ENCODE measurements at places on chromosomes 11 and 22.

DNA sequence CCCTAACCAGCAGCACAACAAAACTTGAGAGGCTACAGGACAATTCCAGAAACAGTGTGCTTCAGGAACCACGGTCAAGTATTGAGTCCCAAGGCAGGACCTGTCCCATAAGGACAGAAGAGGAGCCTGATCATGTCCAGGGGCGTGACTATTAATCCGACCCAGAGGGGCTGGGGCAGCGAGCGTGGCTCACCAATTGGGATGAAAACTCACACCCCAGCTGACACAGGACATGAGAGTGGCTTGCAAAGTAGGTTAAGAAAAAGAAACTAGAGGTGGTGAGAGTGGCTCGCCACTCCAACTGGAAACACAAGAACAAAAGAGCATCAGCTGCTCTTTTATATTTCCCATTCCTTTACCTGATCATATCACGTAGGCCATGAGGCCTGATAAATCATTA lies 16.0 kb upstream of the FEZ1 start:
- no peak for DNase-seq

DNA sequence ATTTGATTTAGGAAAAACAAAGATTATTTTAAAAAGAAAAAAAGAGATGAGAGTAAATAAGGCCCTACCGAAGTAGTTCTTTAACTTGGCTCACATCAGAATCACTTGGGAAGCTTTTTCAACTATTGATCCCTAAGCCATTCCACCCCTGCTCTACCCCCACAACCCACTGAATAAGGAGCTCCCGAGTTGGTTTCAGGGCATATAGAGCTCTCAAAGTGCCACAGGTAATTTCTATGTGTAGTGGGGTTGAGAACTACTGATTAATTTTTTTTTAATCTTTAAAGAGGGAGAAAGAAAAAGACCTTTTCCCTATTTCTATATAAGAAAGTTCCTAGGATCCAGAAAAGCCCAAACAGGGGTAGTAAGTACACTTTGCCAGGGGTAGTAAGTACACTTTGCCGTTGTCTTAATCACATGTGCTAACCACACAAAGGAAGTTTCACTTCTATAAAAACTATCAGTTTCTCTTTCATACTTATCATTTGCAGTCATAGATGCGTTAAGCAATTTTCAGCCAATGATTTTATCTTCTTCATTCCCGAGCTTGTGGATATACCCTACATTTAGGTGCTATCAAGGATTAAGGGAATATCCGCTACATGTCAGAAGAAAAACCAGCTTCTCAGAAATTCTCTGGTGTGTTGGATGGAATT lies 108.4 kb upstream of the ZC3H12C start:
- no peak for DNase-seq

GRCh38 chr22:39721206-39722031 lies 150.9 kb downstream of the CACNA1I start:
- no peak for DNase-seq

- DNase-seq = no peak
These were observed 246.6 kb downstream of the FAM76B start for GRCh38 chr11:95542868-95543551.

- DNase-seq = no peak
These were observed 18.5 kb upstream of the BAIAP2L2 start for GRCh38 chr22:38129021-38129420.

DNA sequence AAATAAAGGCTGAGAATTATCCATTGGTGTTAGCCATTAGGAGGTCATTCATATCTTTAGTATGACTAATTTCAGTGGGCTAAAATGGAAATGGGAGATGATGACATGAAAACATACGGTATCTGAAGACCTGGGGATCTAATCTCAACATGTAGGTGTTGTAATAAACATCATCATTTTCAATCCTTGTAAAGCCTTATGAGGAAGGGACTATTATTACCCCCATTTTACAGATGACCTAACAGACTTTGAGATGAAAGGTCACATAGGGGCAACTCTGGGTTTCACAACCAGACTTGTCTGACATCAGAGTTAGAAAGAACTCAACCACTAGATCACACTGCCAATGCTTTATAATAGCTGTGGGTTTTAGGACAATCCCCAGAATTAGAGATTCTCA lies 34.8 kb upstream of the TMEM135 start:
- no peak for DNase-seq

- DNase-seq = no peak
These were observed 59.9 kb upstream of the B3GNT6 start for GRCh38 chr11:76974179-76974891.

- DNase-seq = no peak
These were observed 11.5 kb downstream of the STARD10 start for GRCh38 chr11:72782081-72782920.

DNA sequence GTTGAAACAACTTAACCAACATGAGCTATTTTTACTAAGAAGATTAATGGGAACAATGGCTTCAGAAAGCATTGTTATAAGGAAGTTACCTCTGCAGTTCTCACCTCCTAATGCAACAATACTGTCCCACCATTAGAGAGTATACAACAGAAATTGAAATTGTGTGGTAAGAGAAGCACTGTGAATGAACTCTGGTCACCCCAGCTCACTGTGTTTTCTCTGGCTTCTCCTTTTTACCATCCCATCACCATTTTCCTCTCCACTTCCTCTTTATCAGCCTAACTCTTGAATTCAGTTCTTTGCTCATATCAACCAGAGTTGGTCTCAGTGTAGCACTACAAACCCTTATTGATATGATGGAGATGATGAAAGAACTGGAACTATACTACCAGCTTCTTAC lies 138.0 kb upstream of the POU2AF2 start:
- no peak for DNase-seq

DNA sequence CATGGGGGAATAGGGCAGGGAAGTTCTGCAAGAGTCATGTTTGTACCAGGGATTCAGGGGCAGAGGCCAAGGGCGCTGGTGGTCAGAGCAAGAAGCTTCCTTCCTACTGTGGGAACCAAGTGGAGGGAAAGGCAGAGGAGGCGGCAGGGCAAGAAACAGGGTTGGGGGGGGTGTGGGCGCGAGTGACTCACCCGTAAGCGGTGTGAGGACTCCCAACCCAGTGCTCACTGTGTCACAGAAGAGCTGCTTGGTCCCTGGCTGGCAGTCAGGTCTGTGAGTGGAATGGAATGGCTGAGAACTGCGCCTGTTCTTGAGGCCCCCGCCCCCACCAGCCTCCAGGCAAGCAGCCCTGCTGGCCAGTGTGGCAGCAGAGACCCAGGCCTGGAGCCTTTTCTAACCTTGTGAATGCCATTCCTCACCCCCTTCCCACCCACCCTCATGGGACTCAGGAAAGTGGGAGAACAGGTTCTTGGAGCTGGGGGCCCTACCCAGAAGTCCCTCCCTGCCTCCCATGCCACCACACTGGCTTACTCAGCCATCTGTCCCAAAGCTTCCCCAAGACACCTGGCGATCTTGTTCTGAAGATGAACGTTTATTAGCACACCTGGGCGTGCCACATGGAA lies 4.7 kb downstream of the LRRC10B start:
- DNase-seq = no peak

DNA sequence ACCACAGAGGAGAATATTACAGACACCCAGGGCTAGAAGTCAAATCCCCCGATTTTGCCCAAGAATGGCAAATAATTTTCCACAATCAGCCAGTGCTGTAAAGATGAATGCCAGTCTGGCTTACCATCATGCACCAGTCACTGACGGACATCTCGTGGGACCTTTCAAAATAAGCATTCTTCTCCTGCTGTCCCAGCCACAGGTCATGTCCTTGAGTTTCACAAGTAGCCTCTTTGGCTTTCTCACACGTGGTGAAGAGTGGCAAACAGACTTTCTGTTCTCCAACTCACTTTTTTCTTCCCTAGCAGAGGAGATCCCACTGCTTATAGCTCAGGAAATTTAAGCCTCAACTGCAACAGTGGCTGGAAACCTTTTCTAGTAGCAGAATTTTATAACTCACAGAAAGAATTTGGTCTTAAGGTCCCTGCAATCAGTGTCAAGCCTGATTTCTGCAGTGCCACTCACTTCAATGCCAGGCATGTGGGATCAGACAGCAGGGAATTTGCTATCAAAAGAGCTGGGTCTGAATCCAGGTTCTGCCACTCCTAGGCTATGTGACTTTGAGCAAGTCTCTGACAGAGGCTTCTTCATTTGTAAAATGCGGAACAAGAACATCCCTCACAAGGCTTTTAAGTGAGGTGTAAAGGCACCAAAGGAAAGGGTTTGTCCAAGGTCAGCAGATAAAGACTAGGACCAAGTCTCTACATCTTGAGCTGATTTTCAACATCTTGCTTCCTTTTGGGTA lies 3.6 kb downstream of the PIK3IP1 start:
- DNase-seq = no peak

GRCh38 chr11:67627812-67628624 lies 1.7 kb downstream of the NUDT8 start:
- DNase-seq = no peak

- no peak for DNase-seq
These were observed 15.8 kb downstream of the SHANK3 start for GRCh38 chr22:50688448-50688847.

GRCh38 chr11:15941206-15941770 lies 415.1 kb downstream of the SOX6 start:
- DNase-seq = no peak

DNA sequence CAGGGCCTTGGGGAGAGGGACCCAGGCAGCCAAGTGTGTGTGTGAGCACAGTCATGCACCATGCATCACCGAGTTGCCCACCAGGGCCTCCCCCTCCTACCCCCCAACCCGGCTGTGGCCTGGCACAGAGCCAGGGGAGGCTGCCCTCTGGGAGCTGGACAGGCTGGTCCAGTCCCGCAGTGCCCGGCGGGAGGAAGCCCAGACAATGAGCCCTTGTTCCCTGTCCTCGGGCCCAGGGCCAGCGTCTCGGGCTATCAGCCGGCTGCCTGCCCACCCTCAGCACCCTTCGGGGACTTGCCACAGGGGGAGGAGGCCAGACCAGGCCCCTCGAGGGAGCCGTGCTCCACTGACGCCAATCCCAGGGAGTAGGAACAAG lies 4.5 kb downstream of the LRRC75B start:
- no peak for DNase-seq

DNA sequence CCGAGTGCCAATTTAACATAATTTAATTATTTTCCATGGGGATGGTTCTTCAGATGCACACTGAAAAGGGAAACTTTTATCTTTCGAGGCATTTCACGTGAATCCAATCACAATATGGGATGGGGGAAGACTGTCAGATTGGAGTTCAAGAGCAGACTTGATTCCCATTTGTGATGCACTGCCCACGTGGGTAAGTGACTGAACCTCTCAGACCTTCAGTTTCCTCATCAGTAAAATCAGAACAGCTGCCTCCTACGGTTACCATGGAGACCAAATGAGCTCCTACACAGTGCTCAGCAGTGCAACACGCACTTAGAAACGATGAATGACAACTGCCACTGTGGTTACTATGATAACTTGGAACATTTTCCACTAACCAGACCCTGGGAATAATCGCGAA lies 21.7 kb downstream of the KIAA0930 start:
- DNase-seq = no peak

- DNase-seq = no peak
These were observed 39.0 kb downstream of the WT1 start for GRCh38 chr11:32396331-32396730.

DNA sequence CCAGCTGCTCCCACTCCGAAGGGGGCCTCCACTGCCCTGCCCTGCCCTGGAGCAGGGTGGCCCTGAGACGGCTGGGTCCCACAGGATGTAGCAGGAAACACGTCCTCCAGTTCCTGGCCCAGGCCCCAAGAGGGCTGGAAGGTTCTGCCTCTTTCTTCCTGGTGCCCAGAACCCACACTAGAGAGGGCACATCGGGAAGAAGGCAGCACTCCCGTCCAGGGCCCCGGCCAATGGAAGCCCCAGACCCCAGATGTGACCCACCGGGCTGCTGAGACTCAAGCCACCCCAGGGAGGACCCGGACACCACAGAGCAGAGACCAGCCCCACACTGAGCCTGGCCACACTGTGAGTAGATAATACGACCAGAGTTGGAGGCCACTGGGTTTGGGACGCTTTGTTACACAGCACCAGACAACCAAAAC lies 71.2 kb downstream of the CELSR1 start:
- DNase-seq = no peak

DNA sequence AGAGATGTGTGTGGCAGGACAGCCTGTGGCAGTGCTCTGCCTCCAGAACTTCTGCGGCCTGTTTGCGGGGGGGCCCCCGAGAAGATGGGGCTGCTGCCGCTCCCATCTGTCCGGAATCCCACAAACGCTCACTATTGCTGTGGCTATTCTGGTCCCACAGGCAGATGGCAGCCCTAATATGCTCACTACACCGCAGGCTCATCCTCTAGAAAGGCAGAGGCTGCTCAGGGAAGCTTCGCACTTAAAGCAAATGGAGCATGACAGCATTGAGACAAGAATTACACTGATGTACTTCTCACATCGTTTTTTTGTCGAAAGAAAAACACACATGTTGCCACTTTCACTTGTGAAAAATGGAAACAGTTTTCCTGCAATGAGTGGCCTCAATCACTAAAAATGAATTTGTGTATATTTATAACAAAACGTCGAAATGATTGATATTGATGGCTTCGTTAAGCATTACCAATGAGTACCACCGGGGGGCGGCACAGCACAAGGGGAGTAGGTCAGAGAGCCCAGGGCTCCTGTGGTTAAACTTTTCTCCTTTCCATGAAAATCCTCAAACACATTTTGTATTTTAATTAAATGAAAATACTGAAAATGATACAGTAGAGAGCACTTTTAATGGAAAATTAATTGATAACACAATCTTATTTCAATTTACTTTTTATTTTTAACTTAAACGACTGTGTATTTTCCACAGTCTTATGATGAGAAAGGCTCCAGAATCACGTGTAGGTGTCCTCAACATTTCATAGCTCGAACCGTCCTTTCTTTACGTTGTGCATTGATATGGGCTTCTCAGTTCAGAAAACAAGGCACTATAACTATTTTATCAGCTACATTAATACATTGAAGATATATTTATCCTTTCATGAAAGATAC lies 69.1 kb downstream of the CTTN start:
- DNase-seq = no peak

- no peak for DNase-seq
These were observed 186.1 kb downstream of the TMEM135 start for GRCh38 chr11:87223816-87224215.

- no peak for DNase-seq
These were observed 15.3 kb downstream of the MICAL2 start for GRCh38 chr11:12125609-12126149.

DNA sequence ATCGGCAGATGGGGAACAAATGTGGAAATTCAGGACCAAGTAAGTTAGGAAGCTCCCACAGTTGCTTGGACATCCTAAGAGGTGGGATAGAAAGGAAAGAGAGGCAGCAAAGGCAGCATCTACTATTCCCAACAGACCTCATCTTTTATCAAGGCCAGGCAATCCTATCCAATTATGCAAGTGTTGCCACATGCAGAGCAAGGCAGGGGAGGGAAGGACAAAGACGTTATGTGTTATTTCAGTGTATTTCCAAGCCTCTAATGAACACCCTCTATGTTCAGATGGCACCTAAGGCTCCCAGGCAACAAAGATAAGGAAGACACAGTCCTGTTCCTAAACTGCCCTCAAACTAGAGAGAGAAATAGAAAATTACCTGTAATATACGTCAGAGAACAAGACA lies 9.2 kb downstream of the TIGD3 start:
- no peak for DNase-seq

DNA sequence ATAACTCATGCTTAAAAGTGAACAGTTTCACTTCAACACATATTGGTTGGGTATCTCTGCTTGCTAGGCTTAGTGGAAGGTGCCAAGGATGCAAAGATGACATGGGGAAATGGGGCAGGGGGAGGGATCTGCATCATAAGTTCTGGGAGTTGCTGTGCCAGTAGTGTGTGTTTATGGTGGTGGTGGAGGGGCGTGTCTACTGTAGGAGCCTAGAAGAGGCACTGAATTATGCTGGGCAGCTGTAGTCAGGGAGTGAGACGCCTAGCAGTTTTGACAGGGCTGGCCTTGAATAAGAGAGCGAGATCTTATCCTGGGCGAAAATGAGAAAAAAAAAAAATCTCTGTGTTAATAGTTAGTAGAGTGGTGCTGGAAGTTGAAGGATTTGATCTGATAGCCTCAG lies 3.0 kb downstream of the ELMOD1 start:
- no peak for DNase-seq
